Brain microvascular endothelial cell (primary cell): ENCODE measurements at places on chromosomes 4 and X.

- DNase-seq: no peak
These were observed 32.7 kb downstream of the TMSB4X start for GRCh38 chrX:13007519-13008188.

GRCh38 chr4:36213977-36214376 lies 30.3 kb downstream of the ARAP2 start:
- DNase-seq: no peak

DNA sequence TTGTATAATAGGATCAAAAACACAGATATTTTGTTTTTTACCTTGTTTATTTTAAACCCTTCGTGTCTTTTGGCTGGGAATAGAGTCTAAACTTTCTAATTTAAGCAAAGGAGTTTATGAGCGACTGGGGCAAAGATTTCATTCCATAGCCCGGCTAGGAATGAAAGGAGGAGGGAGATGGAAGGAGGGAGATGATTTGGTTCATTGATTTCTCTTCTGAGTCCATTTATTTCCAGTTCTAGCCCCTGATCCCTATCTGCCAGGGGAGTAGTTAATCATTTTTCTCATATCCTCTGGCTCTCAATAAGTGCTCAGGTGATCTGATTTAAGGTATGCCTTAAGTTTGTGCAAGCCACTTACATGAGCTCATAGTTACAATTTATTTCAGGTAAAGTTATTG lies 120.0 kb downstream of the SPRY1 start:
- no peak for DNase-seq

DNA sequence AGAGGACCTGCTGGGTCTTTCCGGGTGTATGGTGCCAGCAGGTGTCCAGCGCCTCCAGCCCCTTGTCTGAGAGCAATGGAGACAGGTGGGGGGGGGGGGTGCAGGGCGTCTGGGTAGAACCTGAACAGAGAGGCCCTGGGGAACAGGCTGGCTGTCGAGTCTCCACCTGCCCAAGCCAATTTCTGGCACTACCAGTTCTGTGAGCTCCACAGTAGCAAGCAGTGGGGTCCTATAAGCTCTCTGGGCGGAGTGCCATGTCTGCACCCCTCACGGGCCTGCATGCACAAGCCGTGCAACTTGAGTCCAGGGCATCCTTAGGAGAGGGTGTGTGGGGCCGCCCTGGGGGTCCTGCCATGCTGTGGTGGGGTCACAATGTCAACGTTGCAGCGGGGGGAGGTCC lies 10.1 kb upstream of the FGFR3 start:
- no peak for DNase-seq
